ENCODE measurements at places on chromosomes 1 and 21.
A peak's percentile ranks its signal among the peaks of the same experiment; 100 is the strongest.

DNA sequence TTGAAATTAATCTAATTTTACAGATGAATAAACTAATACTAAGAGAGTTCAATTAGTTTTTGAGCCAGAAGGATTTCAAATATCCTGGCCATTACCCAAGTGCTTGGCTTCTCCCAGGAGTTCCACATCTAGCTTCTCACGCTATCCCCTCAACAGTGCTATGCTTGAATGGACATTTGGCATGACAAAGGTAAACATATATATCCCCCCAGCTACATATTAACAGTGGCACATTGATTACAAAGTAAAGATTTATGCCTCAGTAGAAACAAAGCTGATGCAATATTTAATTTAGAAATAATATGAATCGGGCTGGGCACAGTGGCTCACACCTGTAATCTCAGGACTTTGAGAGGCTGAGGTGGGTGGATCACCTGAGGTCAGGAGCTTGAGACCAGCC lies 434.6 kb upstream of the PRMT6 start:
- DNase-seq = no peak

DNA sequence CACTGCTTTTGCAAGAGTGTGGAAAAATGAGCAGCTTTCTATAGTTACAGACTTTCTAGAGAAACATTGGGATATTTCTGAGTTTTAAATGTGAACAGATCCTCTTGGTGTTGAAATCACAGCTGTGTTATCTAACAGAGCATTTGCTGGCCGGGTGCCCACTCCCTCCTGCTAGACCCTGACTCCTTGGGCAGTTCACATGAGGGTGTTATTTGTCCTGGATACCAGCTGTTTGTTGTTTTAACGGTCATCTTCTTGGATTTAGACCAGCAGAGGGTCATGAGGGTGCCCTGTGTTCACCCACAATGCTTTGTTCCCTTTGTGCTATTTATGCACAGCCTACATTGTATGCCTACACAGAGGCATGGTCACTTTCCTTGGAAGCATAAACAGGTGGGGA lies 67.1 kb downstream of the CENPF start:
- DNase-seq = no peak

DNA sequence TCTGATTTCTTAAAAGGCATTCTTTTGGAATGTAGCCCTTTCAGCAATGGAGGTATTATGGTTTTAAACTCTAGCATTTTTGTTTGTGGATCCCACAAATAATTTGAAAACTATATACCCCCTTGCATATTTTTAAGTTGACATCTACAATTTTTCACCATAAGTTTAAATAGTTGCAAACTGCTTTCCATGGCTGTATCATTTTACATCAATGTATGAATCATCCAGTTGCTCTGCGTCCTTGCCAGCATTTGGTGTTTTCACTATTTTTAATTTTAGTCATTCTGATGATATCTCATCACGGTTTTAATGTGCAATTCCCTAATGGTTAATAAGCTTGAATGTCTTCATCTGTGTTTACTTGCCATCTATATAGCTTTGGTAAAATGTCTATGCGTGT lies 20.7 kb downstream of the DIPK1A start:
- no peak for DNase-seq

- DNase-seq = no peak
Observed at GRCh38 chr1:4772294-4773010, 118.0 kb downstream of the AJAP1 start.

DNA sequence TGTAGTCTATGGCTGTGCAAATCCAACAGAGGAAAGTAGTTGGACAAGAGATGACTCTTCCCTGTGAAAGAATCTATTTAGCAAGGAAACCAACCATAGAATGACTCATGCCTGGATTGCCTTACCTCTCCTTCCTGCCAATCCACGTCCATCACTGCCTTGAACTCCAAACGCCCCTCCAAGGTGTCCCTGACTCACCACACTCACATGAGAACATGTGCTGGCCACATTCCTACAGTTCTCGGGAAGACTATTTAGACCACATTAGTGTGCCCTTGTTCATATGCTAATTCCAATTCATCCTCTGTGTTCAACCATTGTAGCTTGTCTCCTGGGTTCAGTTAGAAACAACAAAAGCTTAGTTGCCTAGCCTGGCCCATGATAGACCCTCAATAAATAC lies 157.3 kb downstream of the SLC30A10 start:
- no peak for DNase-seq

DNA sequence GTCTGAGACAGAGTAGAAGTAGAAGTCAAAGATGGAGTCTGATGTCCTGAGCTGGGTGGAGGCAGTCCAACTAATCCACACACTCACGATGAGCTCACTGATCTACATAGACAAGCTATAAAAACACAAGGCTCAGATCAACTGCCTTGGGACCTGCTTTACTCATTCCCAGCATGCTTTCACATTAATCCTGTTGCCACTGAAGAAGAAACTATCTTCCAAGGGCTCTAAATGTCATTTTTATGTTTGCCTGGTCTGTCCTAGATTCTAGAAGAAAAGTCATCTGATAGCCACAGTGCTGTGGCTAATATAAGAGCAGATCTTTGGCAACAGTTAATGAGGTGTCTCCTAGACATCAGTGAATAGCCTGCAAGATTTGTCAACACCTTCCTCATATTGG lies 522.7 kb downstream of the NUF2 start:
- DNase-seq = no peak

DNA sequence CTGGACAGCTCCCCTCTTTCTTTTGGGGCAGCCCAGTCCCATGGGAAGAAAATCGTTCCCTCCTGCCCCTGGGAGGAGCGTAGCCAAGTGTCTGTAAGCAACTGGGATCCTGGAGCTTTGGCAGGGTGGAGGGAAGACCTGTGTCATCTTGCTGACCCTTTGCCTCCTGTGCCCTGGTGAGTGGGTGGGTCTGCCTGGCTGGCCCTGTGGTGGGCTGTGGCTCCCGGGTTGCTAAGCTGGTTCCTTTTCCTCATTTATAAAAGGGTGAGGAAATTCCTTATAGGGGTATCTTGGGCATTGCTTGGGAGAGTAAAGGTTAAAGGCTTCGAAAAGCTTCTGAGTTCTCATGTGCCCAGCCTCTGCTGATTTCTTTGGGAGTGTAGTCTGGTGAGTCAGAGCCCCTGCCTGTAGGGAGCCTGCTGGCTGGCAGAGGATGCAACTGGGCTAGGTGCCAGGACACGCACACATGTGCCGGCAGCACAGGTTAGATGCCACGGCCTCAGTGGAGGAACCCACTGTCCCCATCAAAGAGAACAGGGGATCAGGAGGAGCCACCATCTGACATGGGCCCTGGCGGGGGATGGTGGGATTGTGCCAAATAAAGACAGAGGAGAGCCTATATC lies 85.2 kb downstream of the ARHGEF10L start:
- DNase-seq = no peak

- DNase-seq = peak; percentile 34
Observed at GRCh38 chr1:224616756-224617409, 766 bp downstream of the CNIH3 start.

- DNase-seq = no peak
Observed at GRCh38 chr1:241408170-241408569, 51.2 kb upstream of the RGS7 start.

DNA sequence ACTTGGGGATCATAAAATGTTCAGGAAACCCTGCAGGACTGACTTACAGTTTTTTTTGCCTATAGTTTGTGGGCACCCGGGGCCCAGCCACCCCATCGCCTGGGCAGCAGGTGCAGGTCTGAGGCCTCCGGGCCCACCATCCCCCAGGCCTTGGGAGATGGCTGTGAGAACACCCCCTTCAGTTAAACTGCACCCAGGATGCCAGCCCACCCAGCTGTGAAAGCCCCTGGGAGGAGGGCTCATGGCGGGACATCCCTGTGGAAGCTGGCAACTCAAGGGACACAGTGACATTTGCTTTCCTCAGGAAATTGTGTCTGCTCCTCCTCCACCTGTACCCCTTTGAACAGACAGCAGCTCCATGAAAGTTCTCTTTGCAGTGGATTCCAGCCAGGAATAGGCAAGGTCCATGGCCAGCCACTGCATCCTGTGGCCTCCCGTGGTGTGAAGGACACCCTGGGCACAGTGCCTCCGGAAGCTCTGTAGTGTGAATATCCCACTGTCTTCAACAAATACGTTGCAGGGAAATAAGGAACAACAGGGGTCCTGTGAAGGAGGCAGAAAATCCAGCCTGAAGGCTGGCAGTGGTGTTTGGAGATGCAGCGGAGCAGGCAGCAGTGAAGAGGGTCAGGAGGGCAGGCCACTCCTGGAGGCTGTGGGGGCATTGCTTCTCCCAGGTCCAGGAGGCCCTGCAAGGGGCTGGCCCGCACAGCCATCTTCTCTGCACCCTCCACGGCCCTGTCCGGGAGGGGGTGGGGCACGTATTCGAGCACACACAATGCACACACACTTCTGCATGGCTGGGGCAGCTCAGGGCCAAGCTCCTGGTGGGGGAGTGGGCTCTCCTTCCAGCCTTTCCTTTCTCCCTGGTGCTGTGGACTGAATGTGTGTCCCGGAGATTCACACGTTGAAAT lies 2.1 kb upstream of the OBSCN start:
- DNase-seq = no peak

DNA sequence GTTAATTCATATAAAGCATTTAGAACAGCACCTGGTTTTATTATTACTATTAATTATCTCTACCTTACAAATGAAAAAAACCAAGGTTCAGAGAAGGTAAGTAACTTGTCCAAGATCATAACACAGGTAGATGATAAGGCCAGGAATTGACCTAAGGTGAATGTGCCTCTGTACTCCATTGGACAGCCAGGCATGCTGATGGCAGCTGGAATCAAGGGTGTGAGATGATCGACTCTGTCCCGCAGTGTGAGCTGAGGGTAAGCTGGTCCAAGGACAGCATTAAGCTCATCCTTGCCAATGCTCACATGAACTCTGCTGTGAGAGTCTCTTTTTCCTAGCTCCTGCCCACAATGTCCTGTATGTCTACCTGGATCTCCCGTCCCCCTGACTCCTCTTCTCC lies 58.4 kb downstream of the DMAP1 start:
- DNase-seq = no peak

- no peak for DNase-seq
Observed at GRCh38 chr1:172917972-172918371, 132.8 kb downstream of the TNFSF18 start.

DNA sequence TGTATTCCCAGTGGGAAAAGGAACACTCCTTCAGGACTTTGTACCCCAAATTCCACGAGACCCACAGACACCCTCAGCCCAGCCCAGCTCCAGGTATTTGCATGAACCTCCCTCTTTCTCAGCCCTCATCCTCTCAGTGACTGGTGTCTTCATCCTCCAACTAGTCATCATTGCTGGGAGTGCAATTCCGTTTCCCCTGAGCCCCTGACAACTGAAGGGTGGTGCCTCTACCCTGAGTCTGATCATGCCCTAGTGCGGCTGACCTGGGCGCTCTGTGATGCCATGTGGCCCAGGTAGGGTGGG lies 3.8 kb upstream of the ZNF692 start:
- no peak for DNase-seq

DNA sequence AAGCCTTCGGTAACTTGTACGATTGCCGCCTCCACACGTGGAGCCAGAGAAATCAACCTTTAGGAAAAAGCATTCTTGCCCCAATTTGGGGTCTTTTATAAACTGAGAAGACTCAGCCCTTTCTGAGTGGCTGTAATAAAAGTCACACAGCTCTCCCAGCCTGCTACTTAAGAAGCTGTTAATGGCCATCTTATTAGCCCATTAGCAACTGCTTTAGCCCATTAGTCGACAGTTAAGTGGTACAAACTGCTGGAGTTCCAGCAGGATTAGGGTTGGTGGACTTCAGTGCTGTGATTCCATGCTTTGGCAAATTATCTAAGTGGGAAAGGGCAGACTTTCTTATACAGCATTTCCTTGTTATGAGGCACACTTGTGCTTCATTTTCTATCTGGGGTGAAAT lies 461.3 kb downstream of the RPS6KC1 start:
- no peak for DNase-seq

DNA sequence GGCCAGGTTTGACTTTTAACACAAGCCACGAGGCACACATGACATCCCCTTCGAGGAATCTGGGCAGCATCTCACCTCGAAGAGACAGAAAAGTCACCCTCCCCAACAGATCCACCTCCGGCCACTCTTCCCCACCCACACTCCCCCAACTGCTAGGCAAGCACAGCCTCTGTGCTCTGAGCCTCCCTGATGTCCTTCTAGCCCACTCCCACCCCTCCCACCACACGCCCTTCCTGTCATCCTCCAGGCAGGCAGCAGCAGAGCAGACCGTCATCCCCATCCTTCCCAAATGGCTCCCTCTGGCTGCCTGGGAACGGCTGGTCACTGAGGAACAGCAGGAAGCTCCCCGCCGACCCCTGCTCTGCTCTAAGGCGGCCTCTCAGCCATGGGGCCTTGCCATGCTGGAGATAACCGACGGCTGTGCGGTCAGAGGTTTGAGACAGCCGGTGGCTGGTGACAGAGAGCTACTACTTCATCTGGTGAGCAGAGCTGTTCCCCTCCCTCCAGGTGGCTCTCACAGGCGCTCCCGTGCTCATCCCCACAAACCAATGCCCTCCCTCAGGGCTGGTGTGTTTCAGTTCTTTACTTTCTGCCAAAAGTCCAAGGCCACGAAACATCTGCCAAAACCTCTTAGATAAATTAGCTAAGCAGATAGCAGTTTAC lies 25.6 kb downstream of the NPHP4 start:
- DNase-seq = no peak

DNA sequence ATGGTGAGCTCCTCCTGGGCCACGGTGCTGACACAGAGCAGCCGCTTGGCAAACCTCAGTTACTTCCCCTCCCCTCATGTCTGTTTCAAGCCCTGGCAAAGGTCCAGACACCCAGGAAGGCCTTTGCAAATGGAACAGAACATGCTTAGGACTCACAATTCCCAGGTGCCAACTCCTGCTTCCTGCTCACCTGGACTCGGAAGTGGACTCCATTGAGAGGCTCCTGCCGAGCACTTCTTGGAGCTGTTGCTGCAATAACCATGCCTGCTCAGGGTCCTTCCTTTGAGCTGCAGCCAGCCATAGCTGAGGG lies 10.7 kb downstream of the DCST2 start:
- DNase-seq = no peak

DNA sequence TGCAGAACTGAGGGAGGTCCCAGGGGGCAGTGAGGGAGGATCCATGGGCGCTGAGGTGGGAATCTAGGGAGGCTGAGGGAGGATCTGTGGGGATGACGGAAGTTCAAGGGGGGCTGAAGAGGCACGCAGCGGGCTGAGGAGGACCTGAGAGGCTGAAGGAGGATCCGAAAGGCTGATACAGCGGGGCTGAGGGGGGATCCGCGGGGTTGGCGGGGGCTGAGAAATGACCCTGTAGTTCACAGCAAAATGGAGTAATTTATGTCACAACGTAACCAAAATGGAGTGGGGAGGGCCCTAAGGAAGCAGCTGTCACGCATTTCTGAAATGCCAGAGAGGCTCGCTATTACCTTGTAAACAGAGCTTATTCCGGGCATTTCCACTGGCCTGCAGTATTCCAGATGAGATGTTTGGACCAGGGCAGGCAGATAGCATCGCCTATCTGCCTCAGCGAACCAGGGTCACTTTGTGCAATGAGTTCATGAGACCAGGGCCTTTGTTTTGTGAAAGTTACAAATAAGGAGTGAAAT lies 926 bp upstream of the MRPL55 start:
- DNase-seq = no peak

GRCh38 chr21:41073558-41073957 lies 94.4 kb upstream of the BACE2 start:
- DNase-seq = no peak
